ENCODE measurements at places on chromosomes 1 and 21.
A peak's percentile ranks its signal among the peaks of the same experiment; 100 is the strongest.

- DNase-seq, result no peak
These were observed 21.9 kb downstream of the ADSS2 start for GRCh38 chr1:244429818-244430217.

DNA sequence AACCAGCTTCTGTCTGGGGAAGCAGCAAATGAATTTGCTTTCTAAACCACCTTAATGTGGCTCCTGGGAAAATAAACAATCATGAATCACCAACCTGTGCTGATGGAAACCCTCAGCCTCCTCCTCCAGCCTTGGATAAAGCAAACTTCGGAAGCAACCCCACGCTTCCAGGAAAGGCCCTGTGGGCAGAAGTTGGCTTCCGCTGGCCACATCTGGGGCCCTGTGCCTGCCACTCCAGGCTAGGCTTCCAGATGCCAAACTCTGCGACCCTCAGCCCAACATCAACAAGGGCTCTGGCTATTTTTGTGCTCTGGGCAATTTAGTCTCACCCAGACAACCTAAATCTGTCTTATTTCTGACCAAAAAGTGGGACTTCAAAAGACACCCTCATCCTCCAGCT is 6.2 kb upstream of the OXCT2 start:
- no peak for DNase-seq

DNA sequence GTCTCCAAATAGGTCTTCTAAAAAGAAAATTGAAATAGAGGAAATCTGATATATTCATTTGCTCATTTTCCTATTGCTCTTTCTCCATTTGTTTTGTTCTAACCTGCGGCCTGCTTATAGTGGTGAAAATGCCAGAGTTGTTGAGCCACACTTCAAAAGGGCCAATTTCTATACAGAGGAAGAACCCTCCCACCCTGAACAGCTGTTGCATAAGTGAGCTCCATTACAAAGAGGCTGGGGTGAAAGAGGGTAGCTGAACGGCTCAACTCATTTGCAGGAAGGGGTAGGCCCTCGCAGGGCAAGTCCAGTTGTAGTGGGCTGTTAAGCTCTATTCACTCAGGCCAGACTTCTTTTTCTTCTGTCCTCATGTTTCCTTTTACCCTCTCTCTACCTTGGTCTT is 8.8 kb downstream of the ADCY10 start:
- DNase-seq, result no peak

- DNase-seq, result no peak
These were observed 197.5 kb upstream of the KIAA0040 start for GRCh38 chr1:175390081-175390481.

DNA sequence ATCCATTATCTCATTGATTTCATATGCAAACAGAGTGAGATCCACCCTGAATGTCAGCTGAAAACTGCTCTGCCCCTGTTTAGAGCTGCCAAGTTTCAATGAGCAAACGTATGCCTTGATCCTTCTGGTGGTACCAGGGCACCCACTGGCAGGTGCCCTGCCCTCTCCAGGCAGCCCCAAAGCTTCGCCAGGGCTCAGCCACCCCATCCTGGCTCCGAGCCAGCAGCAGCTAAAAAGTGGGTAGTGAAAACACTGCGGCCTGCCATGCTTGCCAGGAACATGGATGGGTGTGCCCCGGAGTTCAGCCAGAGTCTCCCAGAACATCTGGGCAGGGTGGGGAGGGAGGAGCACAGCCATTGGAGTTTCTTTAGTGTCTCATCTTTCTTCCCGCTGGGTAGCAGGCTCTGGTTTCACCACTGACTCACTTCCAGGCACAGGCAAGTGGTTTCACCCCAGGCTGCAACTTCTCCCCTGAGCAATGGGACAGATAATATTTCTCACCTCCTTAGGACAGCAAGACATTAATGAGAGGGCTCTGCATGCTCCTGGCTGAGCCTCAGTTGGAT is 8.1 kb upstream of the LMX1A start:
- DNase-seq, result no peak

DNA sequence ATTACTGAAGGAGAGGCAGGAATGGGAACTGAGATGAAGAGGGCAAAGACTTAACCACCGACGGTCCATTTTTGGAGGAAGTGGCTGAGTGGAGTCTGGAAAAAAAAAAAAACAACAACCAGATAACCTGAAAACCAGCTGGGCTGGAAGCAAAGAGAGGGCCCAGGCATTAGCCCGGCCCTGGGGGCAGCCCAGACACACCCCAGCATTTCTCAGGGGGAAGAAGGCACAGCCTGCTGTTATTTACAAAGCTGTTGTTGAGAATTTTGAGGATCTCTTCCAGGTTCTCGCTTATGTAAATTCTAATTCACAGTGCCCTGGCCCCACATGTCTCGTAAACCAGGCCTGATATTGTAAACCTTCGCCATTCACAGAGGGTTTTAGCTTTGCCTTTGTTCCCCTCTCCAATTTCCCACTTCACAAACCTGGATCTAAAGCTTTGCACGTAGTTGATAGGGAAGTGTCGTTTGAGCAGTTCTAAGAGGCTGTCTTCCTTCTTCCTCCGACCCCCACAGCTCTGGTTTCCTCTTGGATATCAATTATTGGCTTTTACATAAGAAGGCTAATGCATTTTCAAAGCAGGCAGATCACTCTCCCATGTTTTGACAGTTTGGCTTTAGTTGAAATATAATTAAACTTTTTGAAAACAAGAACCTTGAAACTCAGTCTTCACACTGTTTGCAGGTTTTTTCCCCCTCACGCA is 161.8 kb upstream of the IRF2BP2 start:
- DNase-seq, result no peak

GRCh38 chr1:21434394-21434793 is 5.5 kb upstream of the NBPF3 start:
- no peak for DNase-seq

GRCh38 chr1:53518775-53519174 is 59.6 kb downstream of the DMRTB1 start:
- no peak for DNase-seq

DNA sequence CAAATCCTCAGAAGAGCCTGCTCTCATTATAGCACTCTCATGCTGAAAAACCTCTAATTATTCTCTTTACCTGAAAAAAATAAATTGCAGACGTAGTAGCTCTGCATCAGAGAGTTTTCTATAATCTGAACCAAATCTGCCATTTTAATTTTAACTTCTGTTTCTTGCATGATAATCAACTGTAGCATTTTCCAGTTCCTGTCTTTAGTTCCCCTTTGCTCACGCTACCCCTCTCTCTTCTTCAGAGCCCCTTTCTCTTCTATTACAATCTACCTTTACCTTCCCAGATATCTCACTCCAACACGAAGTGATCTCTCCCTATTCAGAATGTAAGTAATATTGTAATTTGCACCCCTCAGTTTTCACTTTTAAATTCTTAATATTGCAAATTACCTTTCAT is 31.4 kb downstream of the FMO1 start:
- DNase-seq, result no peak

DNA sequence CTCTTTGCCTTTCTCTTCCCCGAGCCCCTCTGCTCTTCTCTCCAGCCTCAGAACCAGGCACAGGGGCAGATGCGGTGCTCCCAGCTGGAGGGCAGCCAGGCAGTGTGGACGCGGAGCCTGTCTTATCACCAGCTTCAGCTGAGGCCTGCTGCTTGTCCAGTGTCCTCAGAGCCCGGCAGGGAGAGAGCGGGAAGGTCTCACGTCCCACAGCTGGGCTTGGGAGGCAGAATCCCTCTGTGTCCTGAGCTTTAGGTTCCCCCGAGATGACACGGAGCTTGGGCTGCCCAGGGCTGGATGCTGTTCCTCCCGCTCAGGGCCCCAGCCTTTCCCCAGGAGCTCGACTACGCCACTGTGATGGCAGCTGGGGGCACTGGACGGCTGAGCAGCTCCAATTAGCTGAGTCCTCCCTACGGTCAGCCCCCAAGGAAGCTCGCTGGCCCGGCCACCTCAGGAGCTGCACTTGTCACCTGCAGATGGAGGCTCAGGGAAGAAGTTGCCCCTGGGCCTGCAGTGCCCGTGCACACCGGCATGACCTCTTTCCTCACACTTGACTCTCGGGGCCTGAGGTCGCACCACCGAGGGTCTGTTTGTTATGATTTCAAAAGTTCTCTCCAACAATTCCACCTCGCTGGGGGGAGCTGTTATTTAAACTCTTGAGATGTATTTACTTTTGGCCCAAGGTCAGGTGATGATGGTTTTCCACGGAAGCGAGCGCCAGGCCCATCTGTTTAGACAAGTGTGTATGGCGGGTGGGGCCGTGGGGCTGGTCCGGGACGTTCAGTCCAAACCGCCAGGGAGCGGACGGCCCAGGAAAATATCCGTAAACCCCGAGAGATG is 127.3 kb downstream of the SIK1 start:
- no peak for DNase-seq

- DNase-seq, result peak; percentile 51
These were observed 690 bp downstream of the B3GALNT2 start for GRCh38 chr1:235503403-235504121.

GRCh38 chr1:23384312-23385058 is 14.8 kb upstream of the ZNF436 start:
- no peak for DNase-seq

DNA sequence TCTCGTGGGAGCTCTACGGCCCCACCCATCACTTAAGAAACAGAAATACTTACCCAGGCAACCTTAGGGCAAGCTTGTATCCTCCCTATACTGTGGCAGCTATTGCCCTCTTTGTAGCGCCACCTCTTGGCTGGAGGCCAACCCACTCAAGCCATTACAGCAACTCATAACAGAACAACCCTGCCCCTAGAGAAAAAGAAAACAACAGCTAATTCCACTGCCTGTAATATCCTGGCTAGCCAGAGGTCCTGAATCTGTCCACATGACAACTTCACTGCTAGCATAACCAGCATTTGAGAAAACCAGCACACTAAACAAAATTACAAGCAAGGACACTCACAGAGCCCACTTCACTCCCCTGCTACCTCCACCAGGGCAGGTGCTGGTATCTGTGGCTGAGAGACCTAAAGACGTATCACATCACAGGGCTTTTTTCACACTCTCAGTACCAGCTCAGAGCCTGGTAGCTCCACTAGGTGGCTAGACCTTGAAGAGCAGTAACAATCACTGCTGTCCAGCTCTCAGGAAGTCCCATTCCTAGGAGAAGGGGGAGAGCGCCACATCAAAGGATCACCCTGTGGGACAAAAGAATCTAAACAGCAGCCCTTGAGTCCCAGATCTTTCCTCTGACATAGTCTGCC is 14.5 kb upstream of the MX1 start:
- DNase-seq, result no peak

DNA sequence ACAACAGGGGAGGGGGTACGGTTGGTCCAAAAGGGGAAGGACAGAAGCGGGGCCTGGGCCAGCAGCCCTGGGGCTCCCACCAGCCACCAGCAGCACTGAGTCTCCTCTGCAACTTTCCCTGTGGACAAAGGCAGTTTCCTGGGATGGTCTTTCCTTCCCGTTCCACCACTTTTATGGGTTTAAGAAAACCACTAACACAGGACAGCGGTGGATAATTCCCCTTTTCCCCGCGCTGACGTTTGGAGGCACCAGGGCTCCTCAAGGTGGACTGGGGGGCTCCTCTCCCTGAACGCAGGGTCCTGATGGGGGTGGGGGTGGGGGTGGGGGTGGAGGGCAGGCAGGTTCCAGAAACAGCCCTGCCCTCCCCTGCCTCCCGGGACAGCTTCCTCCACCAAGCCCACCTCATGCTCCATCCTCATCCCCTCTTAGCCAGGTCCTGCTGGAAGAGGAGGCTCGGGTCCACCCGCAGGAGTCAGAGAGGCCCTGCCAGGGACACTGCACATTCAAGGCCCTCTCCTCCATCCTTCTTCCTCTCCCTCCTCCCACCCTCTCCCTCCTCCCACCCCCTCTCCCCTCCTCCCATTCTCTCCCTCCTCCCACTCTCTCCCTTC is 4.8 kb upstream of the COL6A1 start:
- no peak for DNase-seq

DNA sequence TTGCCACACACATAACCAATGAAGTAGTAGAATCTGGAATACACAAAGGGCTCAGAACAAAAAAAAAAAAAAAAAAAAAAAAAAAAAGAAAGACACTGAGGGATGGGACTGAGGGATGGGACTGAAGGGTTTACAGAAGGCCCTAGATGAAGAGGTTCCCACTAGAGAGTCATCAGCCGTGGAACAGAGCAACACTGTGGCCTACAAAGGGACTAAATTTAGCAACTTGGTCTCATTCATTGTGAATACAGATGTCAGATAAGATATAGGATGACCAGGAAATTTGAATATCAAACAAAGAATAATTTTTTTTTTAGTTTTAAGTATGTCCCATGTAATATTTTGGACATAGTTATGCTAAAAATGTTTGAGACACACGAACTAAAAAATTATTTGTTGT is 62.1 kb downstream of the GLUL start:
- no peak for DNase-seq

DNA sequence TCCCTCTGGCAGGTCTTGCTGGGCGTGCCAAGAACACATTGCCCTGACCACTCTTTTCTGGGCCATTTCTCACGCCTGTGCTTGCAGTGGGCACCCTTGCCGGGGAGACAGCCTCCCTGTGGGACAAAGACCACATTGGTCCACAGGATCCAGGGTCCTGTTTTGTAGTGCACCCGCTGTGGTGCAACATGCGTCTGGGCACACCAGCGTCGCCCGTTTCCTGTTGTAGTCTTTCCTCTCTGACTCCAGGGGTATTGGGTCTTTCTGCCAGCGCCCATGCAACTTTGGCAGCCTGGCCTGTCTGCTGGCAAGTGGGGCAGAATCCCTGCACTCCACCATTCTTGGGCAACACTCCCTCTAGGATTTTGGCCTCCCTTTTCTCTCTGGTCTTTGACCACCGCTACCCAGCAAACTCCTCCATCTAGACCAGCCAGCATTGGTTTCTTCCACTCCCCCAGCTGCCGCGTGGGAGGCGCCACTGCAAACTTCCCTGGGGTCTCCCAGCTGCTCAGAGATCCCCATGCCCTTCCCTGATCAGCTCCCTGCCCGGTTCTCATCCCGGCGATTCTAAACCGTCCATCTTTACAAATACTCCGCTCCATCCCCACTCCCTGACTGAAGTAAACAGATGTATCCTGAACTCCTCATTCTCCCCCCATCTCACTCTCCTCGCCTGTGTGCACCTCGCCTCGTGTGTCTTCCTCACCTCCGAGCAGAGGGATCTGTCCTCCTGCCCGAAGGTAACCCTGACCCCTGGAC is 1.2 kb upstream of the TPRG1L start:
- no peak for DNase-seq

- no peak for DNase-seq
These were observed 82.5 kb downstream of the OSBPL9 start for GRCh38 chr1:51699391-51699790.

DNA sequence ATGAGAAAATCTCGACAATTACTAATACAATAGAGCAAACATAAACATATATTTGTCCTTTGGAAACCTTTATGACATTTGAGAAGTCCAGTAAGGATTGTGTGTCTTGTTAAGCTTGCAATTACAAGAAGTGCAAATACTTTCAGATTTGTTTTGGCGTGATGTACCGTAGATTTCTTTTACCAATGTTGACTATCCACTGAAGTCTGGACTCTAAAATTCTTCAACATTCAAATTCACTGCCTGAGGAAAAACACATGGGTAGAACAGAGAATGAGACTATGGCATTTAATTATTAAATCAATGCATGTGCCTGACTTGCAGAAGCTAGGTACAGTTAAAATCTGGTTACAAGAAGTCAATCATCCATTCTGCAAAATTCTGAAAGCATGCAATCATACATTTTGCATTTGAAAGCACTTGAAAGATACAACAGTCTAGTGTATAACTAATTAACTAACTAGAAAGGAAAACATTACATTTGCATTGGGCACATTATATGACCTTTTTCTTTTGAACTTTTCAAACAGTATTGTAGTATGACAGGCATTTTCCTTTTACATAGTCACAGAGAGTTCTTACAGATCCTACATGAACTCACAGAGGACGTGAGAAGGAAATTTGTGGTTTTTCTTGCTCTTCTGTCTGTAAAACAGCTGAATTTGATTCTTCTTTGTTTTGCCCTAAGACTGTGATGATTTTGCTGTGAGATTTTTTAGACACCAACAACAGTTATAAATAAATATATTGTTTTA is 511.1 kb upstream of the ADGRL4 start:
- no peak for DNase-seq

GRCh38 chr21:36945496-36946138 is 20.9 kb downstream of the HLCS start:
- DNase-seq, result no peak

Measured in stimulated activated CD4-positive, alpha-beta T cell treated with anti-CD3 and anti-CD28 coated beads, Interleukin-2, amount 100 ng/mL, for 24 hours (primary cell).